Activated CD4-positive, alpha-beta T cell treated with anti-CD3 and anti-CD28 coated beads, Interleukin-2, amount 50 U/mL, for 16 hours (primary cell): ENCODE measurements at places on chromosomes 2 and 18.

- DNase-seq, result peak; percentile 48
Measured at GRCh38 chr2:203683932-203684556, 22.4 kb upstream of the CD28 start.

GRCh38 chr2:4101936-4102335 is 398.6 kb downstream of the DCDC2C start:
- DNase-seq, result no peak

DNA sequence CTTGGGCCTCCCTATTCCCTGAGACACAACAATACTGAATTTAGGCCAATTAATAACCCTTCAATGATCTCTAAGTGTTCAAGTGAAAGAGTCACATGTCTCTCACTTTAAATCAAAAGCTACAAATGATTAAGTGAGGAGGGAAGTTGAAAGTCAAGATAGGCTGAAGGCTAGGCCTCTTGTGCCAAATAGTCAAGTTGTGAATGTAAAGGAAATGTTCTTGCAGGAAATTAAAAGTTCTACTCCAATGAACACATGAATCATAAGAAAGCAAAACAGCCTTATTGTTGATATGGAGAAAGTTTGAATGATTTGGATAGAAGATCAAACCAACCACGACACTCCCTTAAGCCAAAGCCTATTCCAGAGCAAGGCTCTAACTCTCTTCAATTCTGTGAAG is 286.9 kb downstream of the MEIS1 start:
- DNase-seq, result no peak

- DNase-seq, result peak; percentile 79
Measured at GRCh38 chr2:161104054-161104553, 56.1 kb upstream of the TANK start.

DNA sequence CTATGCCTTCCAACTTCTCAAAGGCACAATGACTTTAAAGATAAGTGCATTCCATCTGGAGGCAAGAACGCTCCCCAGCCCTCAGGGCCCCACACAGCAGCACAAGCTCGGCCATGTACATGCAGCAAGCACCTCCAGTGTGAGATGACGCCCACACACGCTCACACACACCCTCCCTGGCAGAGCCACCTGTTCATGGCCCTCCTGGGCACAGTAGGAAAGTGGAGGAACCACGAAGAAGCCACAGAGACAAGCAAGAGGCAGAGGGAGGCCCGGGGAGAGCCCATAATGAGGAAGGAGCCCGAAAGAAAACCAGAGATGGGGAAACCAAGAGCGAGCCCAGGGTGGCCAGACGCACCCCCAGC is 21.7 kb downstream of the BIN1 start:
- no peak for DNase-seq

DNA sequence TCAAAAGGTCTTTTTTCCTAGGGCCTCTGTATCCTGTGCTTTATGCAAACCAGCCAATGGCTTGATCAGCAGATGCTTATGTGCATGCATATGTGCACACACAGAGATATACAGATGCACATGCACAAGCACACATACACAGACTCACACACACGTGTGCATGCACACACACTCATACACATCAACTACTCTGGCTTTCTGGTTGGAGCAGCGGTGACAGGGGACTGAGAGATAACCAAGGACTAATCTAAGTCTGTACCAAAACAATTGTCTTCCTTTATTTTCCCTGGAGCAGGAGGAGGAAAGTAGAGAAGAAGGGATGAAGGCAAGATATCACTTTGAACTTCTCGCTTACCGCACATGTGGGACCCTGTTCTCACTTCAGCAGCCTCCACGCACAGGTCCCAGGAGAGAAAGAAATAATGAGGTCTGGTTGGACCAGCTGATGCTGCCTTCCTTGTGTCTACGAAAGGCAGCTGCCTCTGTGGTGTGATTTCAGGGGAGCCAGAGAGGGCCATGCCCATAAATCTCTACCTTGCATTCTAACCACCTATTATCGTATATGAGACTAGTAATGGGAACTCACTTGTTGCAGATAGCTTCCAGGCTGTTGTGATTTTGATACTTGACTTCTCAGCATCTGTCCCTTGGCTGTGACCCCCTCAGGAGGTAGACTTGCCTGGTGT is 338.0 kb downstream of the EN1 start:
- DNase-seq, result no peak

DNA sequence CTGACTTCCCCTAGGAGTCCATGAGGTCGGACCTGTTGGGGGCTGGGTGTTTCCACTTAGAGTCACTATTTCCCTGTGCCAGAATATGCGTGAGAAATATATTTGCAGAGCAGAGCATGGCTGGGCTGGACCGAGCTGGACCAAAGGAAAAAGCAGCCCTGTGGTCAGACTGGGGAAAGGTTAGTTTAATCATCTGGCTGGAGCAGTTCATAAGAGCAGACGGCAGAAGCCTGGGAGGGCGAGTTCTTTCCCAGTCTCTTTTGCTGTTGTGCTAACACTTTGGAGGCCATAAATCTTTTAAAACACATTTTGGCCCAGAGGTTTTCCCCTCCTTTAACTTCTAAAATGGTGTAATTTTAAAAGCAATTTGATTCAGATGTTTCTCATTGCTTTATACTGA is 66.5 kb downstream of the GLI2 start:
- no peak for DNase-seq

DNA sequence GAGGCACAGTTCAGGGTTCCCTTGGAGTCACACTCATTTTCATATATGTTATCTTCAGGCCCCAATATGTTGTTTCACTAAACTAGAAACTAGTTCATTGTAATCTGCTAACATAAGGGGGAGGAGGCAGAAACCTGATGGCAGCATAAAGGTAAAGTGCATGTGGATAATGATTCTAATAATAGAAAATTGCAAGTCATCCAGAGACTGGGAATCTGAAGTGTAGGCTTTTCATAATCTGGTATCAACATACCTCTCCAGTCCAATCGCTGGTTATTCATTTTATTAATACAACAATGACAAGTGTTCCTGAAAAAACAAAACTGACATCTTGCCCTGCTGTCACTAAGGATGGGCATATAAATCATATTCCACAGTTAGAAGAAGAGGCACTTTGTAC is 326.3 kb upstream of the ZNF804A start:
- DNase-seq, result no peak

- no peak for DNase-seq
Measured at GRCh38 chr18:48567388-48567787, 28.6 kb downstream of the CTIF start.

DNA sequence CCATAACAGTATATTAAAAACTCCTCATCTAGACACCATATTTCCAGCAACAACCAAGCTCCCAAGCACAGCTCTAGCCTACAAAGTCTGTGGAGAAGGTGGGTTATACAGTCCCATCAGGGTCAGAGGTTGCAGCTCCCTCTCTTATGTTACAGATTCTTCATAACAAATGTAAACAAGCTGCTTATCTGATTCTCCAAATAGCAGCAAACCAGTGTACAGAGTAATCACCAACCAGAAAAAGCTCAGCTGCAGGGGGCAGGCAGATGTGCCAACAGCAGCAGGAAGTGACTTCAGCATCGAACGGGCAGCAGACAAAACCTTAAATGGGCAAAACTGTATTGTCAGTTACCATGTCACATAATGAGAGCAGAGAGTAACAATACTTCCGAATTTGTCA is 52.9 kb upstream of the NABP1 start:
- peak; percentile 48 for DNase-seq

DNA sequence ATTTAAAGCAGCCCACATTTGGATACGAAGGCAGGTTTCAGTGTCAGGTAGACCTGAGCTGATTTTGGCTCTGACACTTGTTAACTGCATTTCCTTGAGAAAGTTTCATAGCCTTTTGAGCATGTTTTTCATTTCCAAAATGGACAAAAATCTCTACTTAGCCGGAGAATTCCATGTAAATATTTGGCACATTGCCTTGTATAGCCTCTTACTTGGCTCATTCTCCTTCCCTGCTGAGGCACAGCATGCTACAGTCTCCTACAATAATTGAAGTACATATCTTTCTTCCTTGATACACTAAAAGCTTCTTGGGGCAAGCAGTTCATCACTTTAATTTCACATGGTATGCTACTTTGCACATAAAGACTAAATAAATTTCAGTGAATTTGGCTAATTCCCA is 772.2 kb upstream of the CHAC2 start:
- DNase-seq, result no peak

DNA sequence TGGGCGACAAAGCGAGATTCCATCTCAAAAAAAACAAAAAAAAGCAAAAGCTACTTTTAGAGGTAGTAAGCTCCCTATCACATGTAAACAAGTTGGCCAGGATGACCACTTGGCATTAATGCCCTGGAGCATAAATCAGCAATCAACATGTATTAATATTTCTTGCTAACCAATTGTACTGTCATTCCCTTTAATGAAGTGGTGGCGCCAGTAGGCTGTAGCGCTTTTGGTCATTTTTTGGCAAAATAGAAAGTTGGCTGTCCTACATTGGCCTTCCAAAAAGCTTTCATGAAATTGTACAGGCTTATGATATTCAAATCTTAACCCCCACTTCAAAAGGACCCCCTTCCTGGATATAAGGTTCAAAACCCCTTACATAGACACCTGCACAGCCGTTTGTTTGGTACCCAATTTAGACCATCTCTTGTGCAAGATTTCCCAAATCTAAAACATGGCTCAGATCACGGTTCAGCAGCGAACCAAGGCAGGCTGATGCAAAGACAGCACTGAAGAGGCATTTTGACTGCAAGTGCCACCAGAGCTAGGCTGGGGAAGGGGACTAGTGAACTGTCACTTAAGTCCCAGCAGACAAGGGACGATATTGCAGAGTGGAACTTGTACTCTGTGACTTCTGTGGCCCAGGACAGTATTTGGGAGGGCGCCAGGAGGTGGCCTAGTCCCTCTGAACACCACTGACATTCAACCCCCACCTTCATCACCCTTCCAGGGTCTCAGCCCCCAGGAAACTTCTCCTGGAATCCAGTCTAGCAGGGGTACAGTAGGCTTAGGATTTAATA is 31.9 kb downstream of the SMAD7 start:
- DNase-seq, result no peak

DNA sequence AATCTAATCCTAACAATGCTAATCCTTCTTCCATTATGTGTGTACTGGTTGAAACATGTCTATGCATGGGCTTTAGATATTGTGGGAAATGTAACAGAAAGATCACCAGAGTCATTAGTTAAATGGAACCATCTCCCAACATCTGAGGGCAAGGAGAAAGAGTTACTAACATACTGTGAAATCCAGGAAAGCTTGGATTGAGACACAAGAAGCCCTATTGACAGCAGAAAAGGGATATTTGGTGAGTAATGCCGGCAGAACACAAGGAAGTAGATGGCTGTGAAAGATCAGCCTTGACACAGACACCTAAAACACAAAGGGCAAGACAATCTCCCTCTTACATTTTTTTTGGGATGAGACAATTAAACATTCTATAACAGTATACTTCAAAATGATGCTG is 28.5 kb upstream of the LAMA1 start:
- DNase-seq, result no peak

- DNase-seq, result no peak
Measured at GRCh38 chr2:195903956-195904355, 164.7 kb downstream of the DNAH7 start.

DNA sequence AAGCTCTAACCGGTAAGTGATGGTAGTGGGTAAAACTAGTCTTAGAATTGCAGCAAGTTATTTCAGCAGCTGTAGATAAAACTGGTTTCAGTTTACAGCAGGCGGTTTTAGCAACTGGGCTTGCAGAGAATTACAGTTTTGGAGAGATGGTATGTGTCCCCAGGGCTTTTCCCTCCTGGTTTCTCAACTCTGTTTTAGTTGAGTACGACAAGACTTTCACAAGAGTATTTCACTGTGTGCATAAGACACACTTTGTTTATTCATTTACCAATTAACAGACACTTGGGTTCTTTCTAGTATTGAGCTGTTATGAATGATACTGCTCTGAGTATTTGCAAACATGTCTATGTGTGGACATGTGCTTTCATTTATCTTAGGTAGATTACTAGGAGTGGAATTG is 65.6 kb upstream of the RFX8 start:
- DNase-seq, result no peak

GRCh38 chr2:239386001-239386670 is 14.7 kb downstream of the HDAC4 start:
- no peak for DNase-seq

GRCh38 chr2:13121096-13121495 is 404.4 kb downstream of the TRIB2 start:
- DNase-seq, result no peak

GRCh38 chr2:39631718-39632117 is 34.0 kb upstream of the TMEM178A start:
- no peak for DNase-seq

DNA sequence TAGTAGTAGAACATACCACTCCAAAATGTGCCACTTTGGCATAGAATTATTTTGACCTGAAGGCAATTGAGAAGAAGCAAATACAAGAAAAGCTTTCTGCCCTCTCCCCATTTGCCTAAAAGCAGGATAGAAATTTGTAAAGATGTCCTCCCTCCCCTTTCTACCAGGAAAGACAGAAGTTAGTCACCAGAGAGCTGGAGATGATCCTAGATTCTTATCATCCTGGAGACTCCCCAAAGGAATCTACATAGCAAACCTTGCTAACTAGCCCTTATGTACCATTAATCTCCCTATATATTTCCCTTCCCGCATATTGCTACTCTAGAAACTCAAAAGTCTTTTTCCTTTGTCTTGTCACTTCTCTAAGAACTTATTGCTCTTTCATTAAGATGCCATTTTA is 12.6 kb upstream of the TMEM37 start:
- DNase-seq, result no peak

GRCh38 chr18:44392933-44393332 is 287.8 kb upstream of the SETBP1 start:
- DNase-seq, result no peak

DNA sequence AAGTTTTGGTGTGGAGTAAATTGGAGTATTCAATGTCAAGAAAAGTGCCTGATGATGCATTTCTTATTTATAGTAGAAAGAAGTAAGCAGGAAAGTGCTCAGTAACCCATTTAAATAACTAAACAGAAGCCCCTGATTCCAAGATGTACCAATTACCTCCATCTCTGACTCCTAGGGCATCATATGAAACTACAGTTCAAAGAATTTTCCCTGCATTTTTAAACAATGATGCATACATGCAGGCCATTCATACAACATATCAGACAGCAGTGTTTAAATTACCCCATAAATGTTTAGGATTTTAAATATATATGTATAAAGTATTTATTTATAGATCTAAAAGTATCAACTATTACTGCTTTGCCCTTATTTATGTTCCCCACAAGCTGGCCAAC is 36.2 kb downstream of the FTCDNL1 start:
- no peak for DNase-seq

DNA sequence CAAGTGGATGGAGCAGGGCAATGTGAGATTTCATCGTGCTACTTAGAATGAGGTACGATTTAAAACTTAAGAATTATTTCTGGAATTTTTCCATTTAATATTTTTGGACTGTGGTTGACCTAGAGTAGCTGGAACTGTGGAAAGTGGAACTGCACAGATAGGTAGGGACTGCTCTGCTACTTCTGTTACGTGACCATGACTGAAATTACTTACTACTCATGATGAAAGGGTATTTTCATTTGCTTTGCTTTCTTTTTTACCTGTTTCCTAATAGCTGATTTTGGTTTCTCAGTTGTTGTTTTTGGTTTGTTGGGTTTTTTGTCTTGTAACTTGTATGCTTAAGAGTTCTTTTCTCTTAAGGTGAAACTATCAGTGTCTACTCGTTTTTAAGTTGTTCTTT is 11.4 kb downstream of the UBE2E3 start:
- DNase-seq, result no peak
